ENCODE measurements at places on chromosomes 1 and 21.

DNA sequence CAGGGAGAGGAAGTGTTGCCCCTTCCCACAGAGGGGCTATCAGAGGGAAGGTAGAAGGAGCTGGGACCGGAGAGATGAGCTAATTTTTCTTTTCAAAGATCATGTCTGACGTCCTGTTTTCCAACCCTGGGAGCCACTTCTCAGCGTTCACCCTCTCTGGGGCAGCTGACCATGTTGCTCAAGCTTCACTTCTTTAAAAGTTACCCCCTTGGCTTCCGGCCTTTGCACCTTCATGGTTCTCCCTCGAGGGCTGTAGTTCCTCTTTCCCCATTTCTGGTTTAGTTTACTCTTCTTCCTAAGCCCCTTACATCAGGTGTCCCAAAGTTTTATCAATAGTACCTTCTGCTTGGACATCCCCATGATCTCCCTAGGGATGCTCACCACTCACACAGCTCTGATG, 23.8 kb upstream of the CSF1 start:
- no peak for DNase-seq

DNA sequence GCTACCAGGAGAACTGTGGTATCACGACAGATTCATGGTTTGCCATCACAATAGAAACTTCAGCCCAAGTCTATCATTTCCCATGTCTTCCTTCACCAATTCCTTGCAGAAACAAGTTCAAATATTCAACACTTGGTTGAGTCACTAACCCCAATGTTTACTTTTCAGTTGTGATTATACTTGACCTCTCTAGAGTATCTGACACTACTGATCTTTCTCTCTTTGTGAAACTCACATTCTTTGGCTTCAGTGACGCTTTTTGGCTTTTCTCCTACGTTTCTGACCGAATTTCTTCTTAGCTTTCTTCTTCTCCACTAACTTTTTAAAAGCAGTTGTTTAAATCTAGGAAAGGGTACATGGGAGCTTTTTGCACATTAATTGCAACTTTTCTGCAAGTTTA, 48.8 kb upstream of the HMGB4 start:
- DNase-seq, result no peak

DNA sequence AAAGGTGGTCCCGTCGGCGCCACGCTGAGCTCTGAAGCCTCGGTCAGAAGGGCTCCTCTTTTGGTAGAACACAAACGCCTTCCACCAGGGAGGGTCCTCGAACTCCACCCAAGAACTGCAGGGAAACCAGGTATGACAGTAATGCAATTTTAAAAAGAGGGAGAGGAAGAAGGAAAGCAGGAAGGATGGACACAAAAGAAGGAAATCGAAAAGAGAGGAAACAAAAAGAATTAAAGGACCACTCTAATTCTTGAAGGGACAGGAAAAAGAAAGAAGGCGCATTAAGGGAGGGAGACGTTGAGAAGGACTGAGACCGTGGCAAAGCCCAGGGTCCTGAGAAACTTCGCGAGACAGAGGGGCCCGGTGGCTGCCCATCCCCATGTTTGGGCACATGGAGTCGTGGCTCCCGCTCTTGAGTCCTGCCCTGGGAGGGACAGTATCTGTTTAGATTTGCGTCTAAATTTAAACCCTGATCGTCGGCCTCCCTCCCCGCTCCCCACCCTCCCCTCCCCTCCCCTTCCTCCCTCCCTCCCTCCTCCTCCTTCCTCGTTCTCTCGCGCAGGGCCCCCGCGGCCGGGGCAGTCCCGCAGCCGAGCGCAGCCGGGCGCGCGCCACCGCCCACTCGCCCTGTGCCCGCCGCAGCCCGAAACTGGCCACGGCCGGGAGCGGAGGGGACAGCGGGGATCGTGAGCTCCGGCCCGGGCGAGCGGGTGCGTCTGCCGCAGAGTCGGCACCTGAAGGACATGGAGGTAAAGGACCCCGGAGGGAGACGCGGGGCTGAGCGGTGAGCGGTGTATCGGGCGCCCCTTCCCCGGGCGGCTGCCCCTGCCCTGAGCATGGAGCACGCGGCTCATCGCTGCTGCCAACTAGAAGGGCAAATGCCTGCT, at the start of gene RCSD1:
Gene RCSD1 (plus strand): TSS at position 552 of the 887 bp plus-strand sequence. CDS start 192 bp downstream, at position 744.
- no peak for DNase-seq

- DNase-seq, result no peak
Measured at GRCh38 chr1:13799502-13800283, 99.7 kb downstream of the PRDM2 start.

GRCh38 chr1:194295685-194296084, 1109.3 kb upstream of the B3GALT2 start:
- no peak for DNase-seq

- DNase-seq, result no peak
Measured at GRCh38 chr1:241263346-241263745, 93.7 kb downstream of the RGS7 start.

- DNase-seq, result no peak
Measured at GRCh38 chr1:39158327-39159086, 46.0 kb upstream of the MACF1 start.

GRCh38 chr1:84319662-84320061, 18.2 kb downstream of the SAMD13 start:
- DNase-seq, result no peak

DNA sequence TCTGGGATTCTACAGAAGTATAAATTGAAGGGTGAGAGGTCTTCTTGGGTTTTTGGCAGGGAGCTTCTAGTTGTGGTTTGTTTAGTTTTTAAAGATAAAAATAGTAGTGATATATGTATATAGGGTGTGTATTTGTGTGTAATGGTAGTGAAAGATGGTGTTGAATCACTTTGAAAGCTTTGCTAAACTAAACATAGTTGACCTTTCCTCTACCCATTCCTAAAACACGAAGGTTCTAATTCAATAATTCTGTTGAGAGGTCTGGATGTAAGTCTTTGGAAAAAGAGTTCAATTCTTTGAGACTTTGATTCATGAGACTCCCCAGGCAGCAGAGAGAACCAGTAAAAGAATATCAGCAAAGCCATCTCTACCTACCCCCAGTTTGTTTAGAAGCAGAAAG, 247.9 kb upstream of the DUSP10 start:
- DNase-seq, result no peak

GRCh38 chr1:97352936-97353382, 567.9 kb downstream of the DPYD start:
- no peak for DNase-seq

- DNase-seq, result no peak
Measured at GRCh38 chr21:43343095-43343991, 83.6 kb downstream of the SIK1 start.

- no peak for DNase-seq
Measured at GRCh38 chr1:94119796-94120569, 965 bp downstream of the ABCA4 start.

- no peak for DNase-seq
Measured at GRCh38 chr1:204041803-204042505, 31.0 kb upstream of the SOX13 start.

- DNase-seq, result no peak
Measured at GRCh38 chr1:2135441-2135841, 59.1 kb downstream of the FAAP20 start.

- DNase-seq, result no peak
Measured at GRCh38 chr1:68375919-68376318, 73.8 kb downstream of the RPE65 start.

DNA sequence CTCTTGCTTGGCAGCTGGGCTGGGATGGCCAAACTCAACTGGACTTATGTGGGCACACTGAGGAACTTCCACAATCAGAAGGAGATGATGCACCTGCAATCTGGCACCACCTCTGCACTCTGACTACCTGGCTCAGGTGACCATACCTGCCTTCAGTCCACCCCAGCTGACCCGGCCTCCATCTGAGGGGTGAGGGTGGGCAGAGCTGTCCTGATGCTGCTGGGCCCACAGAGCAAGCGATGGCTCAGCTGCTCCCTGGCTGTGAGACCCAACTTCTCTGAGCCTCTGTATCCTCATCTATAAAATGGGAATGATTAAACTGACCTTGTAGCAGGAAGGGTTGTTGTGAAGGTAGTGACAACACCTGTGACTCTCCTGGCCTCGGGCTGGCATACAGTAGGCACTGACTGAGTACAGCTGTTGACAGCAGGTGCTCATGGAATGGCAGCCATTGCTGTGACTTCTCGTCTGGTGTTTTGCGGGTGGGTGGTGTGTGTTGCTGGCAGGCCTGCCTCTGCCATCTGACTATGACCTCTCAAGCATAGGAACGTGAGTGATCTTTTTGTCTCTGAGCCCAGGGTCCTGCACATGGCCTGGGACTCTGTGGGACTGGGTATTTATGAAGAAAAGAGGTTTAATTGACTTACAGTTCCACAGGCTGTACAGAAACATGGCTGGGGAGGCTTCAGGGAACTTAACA, 438.5 kb downstream of the PTPRU start:
- no peak for DNase-seq

DNA sequence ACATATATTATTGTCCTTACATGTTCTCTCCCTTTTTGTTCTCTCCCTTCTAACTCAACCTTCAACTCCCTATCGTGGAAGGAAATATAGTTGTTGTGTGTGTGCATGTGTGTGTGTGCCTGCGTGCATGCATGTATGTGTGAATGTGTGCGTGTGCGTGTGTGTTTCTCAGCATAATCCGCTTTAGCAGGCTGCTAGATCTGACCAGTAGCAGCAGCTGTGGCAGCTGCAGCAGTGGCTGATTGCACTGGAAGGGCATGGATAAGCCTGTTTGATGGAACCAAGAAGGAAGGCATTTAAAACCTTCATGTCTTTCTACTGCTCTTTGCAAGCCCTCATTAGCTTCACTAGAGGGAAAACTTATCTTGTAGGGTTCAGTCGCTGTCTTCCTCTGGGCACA, 65.6 kb upstream of the IRF2BP2 start:
- DNase-seq, result no peak

GRCh38 chr1:147738739-147739476, 21.5 kb downstream of the GJA5 start:
- DNase-seq, result no peak

GRCh38 chr1:154423304-154423987, 18.3 kb downstream of the IL6R start:
- DNase-seq, result no peak

DNA sequence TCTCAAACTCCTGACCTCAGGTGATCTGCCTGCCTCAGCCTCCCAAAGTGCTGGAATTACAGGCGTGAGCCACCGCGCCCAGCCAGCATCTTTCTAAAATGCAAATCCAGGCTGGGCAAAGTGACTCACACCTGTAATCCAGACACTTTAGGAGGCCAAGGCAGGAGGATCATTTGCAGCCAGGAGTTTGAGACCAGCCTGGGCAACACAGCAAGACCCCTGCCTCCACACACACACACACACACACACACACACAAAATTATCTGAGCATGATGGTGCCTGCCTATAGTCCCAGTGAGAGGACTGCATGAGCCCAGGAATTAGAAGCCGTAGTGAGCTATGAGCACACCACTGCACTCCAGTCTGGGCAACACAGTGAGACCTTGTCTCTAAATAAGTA, 16.8 kb upstream of the PABPC4 start:
- no peak for DNase-seq

DNA sequence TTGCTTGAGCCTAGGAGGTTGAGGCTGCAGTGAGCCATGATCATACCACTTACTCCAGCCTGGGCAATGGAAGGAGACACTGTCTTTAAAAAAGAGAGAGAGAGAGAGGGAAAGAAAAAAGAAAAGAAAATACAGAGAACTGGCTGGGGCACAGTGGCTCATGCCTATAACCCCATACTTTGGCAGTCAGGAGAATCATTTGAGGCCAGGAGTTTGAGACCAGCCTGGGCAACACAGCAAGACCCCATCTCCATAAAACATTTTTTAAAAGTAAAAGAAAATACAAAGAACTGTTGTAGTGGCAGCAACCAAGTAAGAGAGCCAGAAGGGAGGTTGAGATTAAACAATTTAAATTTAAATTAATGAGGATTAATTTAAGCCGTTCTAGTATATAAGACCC, 39.8 kb downstream of the WDTC1 start:
- DNase-seq, result no peak

GRCh38 chr1:16677552-16678431, 11.0 kb upstream of the RNU1-3 start:
- peak; percentile 48 for DNase-seq

- DNase-seq, result peak; percentile 73
Measured at GRCh38 chr1:16921391-16922185, at the start of gene CROCC. TSS of gene CROCC (plus strand) at chr1:16921931. CDS start at chr1:16922019, 88 bp downstream.

DNA sequence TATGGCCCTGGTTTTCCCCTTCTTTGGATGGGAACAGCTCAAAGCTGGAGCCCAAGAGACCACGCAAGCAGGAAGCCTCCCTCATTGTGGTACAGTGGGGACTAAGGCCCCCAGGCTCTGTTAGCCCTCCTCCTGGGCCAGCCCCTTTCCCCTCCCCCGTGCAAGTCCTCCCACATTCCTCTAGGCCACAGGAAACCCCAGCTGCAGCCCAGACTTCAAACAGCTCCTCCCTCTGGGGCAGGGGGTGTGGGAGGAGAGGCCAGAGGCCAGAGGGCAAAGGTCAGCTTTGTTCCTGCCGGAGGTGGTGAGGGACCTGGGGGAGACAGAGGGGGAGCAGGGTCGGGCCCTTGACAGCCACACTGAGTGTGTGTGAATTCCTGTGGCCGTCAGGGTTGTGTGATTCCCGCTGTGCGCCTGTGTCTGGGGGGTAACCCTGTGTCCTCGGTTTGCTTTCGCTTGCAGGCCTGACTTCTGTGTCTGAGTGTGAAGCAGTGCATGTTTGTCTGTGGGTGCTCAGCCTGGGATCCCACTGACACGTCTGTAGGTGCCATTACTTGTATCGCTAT, 3.4 kb upstream of the AHDC1 start:
- DNase-seq, result no peak

DNA sequence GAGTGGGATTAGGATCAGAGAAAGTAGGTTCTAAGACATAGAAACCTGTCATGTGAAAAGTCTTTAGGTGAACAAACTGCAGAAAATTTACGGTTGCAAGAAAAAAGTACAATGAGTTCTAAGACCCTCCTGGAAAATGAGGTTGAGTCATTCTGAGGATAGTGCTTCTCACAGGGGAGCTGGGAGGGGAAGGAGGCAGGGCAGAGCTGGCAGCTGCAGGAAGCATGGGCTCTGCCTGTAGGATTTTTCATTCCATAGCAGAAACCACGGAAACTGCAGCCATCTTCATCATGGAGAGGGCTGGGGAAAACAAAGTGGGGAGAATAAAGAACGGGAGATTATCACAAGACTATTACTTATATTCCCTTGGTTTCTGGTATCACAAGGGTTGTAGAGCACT, 25.8 kb upstream of the THEM4 start:
- no peak for DNase-seq

DNA sequence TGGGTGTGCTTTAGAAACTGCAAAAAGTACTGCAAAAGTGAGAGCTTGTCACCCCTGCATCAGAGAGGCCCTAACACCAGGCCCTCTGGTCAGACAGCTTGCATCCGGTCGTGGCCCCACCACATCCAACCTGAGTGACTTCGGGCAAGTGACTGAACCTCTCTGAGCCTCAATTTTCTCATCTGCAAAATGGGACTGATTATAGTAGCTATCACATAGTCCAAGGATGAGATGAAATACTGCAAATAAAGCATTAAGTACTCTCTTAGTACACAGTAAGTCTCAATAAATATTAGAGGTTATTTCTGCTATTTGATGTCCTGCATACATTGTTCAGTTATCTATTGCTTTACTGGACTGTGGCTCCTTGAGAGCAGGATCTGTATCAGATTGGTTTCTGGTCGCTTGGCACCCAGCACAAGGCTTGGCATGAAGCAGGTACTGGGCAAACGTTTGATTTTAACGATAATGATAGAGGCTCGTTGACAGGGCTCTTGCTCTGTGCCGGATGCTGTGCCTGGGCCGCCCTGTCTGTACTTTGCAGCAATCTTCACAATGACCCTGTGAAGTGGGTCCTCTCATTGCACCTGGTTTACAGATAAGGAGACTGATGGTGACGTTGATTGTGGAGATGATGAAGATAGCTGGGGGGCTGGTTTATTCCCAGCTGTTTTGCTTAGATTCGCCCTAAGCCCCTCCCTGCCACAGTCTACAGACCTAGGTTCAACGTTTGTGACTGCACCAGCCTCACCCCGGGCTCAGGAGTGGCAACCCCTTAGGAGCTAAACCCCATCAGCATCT, 43.6 kb downstream of the RAP1GAP start:
- no peak for DNase-seq

All from HFF-Myc (cell line).